ENCODE measurements at places on chromosomes 2 and 18.

GRCh38 chr18:37956902-37957301, 391.3 kb upstream of the CELF4 start:
- no peak for DNase-seq

- no peak for DNase-seq
Observed at GRCh38 chr18:59665057-59666006, 31.9 kb downstream of the CCBE1 start.

- no peak for DNase-seq
Observed at GRCh38 chr2:220521551-220521950, 894.1 kb downstream of the SLC4A3 start.

GRCh38 chr2:164688896-164689419, 67.7 kb upstream of the GRB14 start:
- no peak for DNase-seq

- DNase-seq, result no peak
Observed at GRCh38 chr2:176679061-176679669, 409.9 kb downstream of the MTX2 start.

DNA sequence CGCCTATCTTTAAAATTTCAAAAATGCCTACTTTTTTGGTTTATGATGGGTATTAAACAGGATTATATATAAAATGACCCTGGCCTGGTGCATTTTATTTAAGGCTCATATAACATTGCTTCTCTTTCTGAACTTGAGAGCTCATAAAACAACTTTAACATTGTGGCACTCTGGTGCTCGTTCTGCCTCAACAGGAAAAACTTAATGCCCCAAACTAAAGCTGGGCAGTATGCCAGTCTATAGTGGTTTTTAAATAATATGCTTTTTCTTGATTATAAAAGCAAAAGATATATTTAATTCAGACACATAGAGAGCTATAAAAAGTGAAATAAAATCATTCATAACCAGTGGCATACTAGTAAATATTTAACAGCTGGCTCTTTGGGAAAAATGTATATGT, 269.3 kb upstream of the GULP1 start:
- no peak for DNase-seq

DNA sequence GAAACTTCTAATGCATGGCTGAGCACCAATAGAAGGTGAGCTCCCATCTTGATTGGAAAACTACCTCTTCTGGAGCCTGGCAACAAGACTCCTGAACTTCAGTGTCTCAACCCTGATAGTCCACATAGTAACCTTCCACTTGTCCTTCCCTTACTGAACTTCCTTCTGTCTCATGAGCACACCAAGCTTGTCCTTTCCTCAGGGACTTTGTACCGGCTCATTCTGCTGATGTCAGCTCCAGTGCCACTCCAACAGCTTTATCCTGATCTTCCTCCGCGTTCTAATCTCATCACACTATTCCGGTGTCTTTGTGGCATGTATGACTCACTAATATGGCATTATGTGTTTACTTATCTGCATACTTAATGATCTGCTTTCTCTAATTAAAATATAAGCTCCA, 862.0 kb upstream of the ID2 start:
- DNase-seq, result no peak

DNA sequence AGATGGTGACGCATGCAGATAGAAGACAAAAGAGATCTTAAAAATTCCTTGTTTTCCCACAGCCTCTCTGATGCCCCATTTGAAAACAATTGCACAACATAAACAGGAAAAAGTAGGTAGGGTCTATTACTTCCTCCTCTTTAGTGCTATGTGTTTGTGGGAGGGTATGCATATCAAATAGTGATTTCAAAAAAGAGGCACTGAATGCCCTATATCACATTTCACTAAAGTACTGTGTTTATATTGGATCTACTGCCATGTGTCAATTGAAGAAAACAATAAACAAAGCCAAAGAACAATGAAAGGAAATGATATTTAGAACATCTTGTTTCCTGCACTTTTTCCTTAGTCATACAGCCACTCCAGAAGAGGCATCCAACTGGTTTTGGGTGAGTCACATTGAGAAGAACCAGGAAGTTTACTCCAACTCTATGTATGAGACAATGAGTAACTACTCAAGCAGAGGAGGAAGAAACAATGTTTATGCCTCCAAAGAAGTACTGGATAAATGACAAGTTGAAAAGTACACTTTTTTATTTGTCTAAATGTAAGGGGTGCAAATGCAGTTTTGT, 583.6 kb downstream of the FBXO15 start:
- DNase-seq, result no peak

DNA sequence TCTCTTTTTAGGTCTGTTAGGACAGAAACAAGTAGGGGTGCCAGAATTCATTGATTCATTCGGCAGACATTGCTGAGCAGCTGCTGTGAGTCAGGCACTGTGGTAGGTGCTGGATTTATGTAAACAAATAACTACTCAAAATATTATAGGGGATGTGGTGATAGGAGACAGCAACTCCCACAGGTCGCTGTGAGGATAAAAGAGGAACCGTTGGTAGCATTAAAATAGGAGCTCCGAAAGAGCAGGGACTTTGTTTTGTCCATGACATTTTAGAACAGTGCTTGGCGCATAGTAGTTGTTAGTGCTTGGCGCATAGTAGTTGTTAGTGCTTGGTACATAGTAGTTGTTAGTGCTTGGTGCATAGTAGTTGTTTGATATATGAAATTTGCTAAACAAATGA, 29.2 kb downstream of the ATP6V1C2 start:
- DNase-seq, result no peak

GRCh38 chr2:9552219-9553178, 3.1 kb downstream of the ADAM17 start:
- DNase-seq, result no peak

GRCh38 chr2:55403256-55403998, 16.2 kb downstream of the CCDC88A start:
- no peak for DNase-seq

- DNase-seq, result no peak
Observed at GRCh38 chr2:39631718-39632117, 34.0 kb upstream of the TMEM178A start.

GRCh38 chr2:189629531-189630453, 31.5 kb upstream of the ASNSD1 start:
- DNase-seq, result no peak

- no peak for DNase-seq
Observed at GRCh38 chr2:9294764-9295163, 88.2 kb downstream of the ASAP2 start.

DNA sequence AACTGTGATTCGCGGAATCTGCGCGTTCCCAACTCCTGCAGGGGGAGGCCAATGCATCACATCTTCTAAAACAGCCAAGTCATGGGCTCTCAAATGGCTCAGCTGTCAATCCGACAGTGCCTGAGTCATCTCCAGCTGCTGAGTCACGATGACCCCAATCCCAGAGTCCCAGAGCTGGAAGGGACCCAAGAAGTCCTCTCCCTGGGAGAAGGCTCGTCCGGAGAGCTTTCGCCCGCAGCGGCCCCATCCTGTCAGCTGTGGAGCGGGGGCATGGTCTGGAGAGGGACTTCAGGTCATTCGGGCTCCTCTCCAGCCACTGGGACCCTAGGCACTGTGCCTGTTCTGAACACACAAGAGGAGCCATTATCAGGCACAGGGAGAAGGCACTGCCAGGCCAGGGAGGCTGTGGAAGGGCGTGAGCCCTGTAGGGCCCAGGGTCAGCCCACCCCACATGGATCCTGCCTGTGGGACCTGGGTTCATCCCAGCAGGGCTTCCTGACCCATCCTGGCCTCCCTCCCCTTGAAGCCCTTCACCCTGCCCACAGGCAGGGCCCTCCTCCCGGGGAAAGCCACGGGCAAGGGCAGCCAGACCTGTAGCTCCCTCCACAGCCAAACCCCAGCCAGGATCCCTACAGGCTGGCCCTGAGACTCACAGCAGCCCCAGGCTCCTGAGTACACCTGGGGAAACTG, 47.6 kb upstream of the GPC1 start:
- DNase-seq, result no peak

DNA sequence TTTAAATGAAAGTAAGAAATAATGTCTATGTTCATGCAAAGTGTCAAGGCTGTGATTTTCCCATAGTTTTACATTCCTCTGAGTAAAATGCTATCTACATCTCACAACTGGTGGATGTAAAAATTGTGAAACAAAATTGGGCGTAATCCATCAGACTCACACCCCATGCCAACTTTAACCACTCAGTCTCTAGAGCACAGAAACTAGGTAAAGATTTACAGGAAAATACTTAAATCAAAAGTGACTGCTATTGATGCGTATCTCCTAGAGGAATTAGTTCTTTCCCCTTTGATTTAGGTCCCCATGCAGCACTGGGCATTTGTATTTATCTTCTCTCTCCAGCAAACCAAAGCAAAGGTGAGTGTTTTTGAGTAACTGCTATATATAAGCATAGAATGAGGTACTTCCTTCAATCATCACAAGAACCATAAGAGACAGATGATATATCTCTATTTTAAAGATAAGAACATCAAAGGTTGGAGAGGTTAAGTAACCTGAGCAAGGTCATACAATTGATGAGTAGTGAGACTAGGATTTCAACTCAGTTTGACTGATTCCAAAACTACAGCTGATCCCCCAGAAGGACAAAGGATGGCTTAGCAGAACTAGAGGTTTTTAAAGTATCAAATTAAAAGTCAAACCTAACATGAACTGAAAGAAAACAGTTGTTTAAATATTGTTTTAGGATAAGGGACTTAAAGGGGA, 594.0 kb upstream of the ACVR2A start:
- no peak for DNase-seq

DNA sequence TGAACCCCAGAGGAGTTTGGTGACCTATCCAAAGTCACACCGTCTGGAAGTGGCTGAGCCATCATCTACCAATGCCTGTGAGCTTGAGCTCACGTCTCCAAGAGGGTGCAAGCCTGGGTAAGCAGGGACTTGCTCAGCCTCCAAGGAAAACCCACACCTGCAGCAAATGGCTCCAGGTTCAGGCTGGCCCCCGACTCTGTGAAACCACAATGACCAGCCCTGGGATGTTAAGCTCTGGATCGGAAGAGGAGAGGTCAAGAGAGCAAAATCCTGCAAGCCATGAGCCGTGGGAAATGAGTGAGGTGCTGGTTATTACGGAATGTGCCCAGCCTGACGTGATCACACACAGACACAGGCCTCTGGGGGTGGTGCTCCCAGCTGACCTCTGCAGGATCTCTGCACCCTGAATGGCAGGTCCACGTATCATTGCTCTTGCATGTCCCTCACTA, 94.1 kb upstream of the OTOS start:
- no peak for DNase-seq

GRCh38 chr2:105395691-105396090, 3.2 kb downstream of the FHL2 start:
- no peak for DNase-seq

DNA sequence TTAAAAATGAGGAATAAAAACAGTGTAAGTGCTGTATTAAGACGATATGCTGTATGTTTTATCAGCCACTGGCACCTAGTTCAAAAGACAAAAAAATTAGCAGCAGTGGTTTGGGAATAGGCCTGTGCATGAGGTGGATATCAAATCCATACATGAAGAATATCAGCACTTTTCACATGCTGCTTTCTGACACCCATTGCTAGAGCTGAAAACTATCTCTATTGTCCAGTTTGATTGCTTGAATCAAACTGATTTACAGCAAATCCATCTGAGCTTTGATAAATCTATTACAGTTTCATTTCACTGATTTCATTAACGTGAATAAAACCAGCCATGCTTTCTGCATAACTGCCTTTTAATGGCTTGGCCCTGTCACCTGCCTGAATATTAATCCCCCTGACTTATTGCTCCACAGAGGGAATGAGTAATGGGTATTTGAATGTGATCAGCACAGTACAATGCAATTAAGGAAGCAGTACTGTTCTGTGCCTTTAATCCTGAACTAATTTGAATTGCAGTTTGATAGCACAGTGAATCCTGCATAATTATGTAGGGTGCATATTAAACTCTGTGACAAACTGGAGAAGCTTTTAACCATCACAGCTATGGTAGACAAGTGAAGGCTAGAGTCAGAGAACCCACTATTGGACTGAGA, 154.0 kb downstream of the GPD2 start:
- DNase-seq, result no peak

DNA sequence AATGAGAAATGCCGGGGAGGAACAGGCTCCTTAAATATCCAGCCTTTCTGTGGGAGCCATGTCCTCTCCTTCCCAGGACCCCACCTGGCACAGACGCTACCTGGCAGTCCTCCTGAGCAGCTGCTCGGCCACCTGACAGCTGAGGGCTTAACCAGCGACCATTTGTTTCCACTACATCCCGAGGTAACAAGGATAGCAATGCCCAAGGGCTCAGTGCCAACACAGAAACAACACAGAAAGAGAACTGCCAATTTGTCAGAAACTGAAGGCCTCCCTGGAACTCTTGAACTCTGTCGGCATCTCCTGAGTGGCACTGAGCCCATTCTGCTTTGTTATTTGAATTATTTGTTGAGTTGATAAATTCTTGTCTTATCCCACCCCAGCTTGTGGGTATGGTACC, 122.2 kb upstream of the ARHGAP28 start:
- DNase-seq, result no peak

GRCh38 chr2:94956797-94957391, 68.6 kb upstream of the MAL start:
- DNase-seq, result no peak

- DNase-seq, result no peak
Observed at GRCh38 chr18:72419914-72420313, 124.2 kb downstream of the CBLN2 start.

DNA sequence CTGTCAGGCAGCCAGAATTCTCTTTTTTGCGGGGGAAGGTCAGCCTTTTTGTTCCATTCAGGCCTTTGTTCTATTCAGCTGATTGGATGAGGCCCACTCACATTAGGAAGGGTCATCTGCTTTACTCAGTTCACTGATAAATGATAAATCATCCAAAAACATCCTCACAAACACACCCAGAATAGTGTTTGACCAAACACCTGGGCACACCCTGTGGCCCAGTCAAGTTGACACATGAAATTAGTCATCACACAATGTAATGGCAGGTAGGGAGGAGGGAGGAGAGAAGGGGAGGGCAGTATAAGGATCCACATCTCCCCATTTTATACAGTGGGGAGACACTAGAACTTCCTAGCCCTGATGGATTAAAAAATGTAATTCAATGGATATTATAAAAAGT, 8.3 kb upstream of the RMC1 start:
- no peak for DNase-seq

DNA sequence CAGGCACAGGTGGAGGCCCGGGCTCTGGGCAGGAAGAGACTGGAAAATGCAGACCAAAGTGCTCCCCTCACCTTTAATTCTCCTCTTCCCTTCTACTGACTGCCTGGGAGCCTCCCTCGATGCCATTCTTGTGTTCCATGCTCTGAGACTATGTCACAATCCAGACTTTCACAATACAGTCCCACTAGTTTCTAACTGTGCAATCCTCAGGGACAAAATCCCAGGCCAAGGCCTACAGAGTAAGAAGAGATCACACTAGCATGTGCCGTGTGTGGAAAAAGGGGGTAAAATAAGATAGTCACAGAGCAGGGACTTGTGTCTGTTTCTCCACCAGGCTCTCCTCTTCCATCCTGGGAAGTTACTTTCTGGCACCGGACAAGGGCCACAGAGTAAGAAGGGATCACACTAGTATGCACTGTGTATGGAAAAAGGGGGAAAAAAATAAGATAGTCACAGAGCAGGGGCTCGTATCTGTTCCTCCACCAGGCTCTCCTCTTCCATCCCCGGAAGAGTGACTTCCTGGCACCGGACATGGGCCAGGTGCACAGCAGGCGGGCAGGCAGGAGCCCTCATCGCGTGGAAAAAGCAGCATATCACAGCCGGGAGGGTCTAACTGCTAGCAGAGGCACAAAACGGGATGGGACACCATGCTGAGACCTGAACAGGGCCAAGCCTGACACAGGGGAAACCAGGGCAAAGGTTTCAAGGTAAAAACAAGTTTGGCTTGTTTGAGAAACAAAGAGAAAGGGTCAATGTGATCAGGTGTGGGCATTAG, 9.6 kb downstream of the CYB5A start:
- no peak for DNase-seq
